Amniotic epithelial cell (primary cell): ENCODE measurements at places on chromosomes 3 and 15.

DNA sequence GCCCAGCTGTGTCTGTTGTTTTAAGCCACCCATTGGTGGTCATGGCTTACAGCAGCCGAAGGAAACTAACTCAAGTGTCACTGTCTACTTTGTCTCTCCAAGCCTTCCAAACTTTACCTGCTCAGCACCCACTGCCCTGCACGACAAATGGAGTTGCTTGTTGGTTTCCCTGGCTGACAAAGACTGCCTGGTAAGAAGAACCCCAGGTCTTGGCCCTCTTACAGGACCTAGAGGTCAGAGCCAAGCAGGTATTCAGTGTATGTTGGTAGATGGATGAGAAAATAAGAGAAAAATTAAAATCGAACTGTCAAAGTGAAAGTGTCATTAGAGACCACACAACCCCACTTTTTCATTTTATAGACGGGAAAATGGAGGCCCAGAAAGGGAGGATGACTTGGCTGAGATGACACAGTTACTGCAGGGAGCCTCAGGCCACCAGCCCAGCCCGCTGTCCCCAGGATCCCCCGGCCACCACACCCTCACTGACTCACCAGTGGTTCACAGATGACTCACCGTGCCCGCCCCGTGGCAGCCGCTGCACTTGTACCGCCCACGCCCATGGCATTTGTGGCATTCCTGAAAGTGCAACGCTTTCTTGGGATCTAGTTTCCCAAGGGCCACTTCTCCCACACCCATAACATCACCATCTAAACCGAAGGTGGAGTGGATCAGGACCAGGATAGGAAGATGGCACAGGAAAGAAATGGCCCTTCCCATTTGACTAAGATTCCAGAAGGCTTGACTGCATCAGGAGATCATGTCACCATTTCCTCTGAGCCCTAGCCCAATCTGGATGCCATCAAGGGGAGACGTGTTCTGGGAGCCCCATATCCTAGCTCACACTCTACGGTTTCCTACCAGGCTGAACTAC, 15.2 kb downstream of the SSUH2 start:
- peak; percentile 73 for DNase-seq

GRCh38 chr15:77852241-77853007, 219.7 kb upstream of the LINGO1 start:
- no peak for DNase-seq

DNA sequence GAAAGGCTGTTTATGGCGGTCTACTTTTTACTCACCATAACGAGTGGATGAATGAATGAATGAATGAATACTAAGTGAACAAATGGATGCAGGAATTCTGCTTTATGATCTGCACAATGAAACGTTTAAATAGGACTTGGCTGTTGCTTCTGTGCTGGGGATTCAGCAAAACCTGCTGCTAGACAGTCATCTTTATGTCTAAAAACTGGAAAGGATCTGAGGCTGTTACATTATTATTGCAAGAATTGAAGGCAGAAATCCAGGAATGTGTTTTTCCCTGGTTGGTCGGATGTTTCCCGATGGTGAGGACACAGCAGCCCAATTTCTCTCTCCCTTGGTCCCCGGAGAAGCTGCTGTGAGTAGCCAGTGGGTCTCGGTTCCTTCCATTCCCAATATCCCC, 94.2 kb downstream of the GABRG3 start:
- no peak for DNase-seq

GRCh38 chr15:60795471-60795870, 316.5 kb upstream of the ICE2 start:
- no peak for DNase-seq
